ENCODE measurements at places on chromosomes 3 and 15.

DNA sequence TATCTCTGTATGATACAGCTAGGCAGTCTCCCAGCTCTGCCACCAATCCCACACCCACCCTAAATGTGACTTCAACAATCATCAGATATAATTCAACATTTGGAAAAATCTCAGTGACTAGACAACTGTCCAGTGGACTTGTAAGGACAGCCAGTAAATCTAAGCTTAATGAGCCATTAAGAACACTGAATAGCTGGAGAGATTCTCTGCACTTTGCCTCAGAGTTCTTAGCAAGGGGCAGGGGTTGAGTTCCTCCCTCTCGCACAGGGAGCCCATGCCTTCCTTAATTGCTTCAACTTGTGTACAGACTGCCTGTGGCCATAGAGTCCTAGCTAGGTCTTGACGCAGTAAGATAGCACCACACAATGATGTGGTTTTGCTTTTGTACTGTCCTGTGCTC is 15.6 kb downstream of the MEX3B start:
- no peak for DNase-seq

- DNase-seq: no peak
These were observed 43.3 kb downstream of the CYFIP1 start for GRCh38 chr15:22936577-22937472.

DNA sequence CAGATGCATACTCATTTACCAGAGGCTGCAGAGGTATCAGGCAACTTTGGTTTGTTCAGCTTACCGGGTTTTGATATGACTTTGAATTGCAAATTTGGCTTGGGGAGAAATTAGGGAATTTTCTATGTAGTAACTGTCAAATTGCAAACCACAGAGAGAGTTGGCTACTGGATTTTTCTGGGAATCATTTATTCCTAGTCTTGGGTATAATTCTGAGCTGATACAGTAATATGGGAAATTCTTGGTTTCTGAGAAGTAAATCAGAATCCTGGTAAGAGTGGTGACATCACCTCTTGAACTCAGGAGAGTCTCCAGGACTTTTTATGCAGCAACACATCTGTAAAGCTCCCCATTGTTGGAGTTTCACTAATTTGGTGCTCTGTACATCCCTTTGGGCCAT is 39.0 kb downstream of the GAP43 start:
- no peak for DNase-seq

GRCh38 chr3:176919836-176920765 is 277.2 kb downstream of the TBL1XR1 start:
- no peak for DNase-seq

GRCh38 chr3:69738859-69739203 is 433 bp upstream of the MITF start:
- no peak for DNase-seq

DNA sequence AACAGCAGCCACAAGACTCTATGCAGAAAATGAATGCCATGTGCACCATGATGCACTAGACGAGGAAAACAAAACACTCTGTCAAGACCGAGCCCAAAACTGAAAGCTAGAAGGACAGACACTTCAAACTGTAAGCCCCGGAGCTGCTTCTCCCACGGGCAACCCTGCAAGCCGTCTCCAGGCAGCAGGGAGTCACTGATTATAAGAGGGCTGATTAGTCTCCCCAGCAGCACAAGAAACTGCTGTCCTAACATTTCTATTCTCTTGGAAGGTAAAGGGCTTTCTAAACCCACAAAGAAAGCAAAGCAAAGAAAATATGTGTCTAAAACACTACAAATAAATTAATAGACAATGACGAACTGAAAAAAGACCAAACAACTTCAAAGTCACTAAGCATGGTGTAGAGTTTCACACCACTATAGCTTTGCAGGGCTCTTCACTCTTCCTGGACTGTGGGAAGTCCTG is 15.5 kb downstream of the TBC1D2B start:
- DNase-seq: no peak

DNA sequence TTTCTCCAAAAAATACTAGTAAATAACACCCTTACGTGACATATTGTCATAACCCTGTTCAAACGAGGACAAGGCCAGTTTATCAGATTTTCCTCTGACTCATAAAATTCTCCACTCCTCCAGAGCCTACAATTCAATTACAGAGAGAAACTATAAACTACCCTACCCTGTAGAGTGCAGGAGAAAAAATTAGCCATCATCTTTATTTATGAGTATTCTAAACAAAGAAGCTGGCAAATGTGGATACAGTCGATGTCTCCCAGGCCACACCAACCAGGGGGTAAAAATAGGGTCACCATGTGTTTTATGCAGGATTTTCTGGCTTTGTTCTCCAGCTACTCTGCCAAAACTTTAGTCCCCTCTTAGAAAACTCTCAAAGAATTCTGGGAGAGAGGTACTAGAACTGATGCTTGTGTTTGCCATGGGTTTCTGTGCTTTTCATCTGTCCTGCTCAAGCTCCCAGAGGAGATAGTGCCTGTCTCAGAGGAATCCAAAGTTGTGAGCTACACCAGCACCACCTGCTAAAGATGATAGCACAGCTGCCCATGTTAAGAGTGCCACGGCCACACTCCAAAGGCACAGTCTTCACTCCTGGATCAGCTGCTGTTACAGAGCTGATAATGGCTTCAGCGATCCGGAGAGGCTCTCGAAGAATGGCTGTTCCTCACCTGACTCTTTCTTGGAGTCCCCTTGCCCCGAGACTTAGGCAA is 150.2 kb downstream of the IMPG2 start:
- DNase-seq: no peak

GRCh38 chr3:38650248-38650951 is 913 bp upstream of the SCN5A start:
- DNase-seq: no peak
